ENCODE measurements at places on chromosomes 5 and 9.
A peak's percentile ranks its signal among the peaks of the same experiment; 100 is the strongest.

DNA sequence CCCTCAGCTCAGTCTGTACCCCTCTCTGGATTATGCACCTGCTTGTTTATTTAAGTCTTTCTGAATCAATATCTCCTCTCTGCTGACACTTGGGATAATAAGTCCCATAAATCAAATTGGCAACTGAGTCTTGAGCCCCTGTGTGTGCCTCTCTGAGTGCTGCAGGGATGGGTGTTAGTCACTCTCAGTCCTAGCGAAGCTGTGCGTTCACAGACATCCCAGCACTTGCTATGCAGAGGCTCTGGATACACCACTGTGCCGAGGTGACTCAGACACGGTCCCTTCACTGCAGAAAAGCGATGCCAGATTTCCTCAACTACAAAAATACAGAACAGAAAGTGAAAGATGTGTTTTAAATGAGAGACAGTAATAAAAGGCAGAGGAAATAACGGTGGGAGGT lies 4.1 kb upstream of the KCNMB1 start:
- DNase-seq = no peak

- DNase-seq = no peak
Observed at GRCh38 chr5:128749136-128749898, 211.3 kb upstream of the FBN2 start.

- no peak for DNase-seq
Observed at GRCh38 chr9:101139082-101139481, 110.6 kb downstream of the PLPPR1 start.

- no peak for DNase-seq
Observed at GRCh38 chr9:445033-445432, 230.4 kb downstream of the DOCK8 start.

- peak; percentile 72 for DNase-seq
Observed at GRCh38 chr5:64210866-64211265, 45.2 kb downstream of the RNF180 start.

DNA sequence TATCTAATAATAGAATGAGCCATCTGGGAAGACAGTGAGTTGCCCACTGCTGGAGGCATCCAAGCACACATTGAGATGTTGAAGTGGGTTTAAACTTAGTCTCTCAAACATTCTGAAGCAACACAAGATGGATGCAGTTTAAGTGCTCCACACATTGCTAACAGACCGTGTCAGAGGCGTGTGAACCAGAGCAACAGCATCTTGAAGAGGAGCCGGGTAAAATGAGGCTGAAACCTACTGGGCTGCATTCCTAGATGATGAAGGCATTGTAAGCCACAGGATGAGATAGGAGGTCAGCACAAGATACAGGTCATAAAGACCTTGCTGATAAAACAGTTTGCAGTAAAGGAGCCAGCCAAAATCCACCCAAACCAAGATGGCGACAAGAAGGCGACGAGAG lies 73.5 kb upstream of the TMEM215 start:
- DNase-seq = no peak

GRCh38 chr5:140672455-140673186 lies 755 bp downstream of the DND1 start:
- DNase-seq = no peak

DNA sequence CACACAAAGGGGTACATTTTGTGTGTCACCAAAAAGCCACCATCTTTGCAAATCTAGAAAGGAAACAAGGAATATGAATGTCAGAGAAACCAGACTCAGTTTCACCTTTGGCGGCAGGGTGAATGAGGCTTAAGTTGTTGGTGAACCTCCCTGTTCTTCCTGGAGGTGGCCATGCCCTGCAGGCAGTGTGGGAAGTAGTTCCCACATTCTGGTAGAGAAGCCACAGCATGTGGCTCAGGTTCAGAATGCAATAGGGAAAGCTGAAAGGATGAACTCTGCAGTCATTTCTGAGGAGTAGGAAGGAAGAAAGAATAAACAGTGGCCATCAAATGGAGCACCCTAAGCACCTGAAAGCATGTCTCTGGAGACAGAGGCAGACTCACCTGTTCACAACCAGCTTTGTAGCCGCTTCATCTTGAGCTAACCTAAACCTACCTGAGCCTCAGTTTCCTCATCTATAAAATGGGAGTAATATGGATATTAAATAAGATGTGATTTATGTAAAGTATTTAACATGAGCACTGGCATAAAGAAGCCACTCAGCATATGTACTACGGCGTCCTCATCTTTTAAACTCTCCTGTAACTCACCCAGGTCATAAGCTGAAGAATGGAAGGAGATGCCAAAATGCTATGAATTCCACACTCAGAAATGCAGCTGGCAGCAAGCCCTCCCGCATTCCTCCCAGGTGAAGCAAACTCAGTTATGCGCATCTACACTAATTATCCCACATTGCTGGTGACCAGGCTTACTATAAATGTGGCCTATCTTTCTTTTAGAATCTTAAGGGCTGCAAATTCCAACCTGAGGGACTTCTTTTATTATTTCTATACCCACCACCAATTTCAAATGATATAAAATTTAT lies 86.0 kb downstream of the ZNF608 start:
- DNase-seq = no peak

DNA sequence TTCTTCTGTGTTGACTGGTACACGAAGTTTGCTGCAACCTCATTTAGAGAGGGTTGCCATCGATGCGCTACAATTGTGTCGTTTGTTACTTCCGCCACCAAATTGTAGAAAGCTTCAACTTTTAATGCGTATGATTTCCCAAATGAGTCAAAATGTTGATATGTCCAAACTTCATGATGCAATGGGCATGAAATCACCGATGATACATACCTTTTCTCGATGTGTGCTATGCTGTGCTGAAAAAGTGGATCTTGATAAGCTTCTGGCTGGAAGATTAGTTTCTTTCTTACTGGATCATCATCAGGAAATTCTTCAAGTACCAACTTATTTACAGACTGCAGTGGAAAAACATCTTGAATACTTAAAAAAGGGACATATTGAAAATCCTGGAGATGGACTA lies 65.7 kb downstream of the TMEM38B start:
- peak; percentile 13 for DNase-seq

DNA sequence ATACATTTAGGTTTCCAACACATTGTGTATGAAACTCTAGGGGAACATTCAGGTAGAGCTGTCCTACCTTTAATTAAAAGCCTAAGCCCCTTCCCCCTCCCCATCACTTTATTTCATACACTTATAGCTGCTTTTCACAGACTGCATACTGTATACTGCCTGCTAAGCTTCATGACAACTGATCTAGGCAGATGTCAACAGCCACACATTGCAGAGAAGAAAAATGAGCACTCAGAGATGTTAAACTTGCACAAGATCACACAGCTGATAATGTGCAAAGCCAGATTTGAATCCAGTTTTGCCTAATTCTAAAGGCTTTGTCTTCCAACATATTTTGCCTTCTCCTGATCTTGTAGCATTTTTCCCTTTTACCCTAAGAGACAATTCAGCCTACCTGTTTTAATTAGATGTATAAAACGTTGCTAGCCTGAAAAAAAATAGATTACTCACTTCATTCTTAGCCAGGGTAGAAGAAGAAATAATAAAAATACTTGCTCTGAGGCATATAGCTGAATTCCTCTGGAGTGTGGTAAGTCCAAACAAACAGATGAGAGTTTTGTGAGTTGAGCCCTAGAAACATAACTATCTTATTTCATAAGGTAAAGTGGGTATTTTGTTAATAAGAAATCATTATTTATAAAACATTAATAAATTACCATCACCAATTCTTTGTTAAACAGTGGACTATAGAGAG lies 56.9 kb upstream of the CAST start:
- peak; percentile 46 for DNase-seq

DNA sequence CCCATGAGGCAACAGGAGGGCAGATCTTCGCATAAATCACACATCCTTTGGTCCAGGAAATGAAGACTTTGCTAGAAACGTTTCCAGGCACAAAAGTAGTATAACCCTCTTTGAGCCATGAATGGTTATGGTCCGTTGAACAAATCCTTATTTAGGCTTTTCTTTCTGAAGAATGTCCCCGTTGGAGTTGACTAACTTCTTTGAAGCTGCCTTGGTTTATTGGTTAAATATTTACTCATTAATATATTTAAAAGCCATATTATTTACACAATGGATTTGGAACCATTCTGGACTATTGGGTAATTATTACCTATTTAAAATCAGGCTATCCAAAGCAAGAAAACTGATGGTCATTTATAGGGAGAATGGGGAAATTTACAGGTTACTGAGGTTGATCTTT lies 347.6 kb upstream of the SLC30A5 start:
- DNase-seq = no peak

DNA sequence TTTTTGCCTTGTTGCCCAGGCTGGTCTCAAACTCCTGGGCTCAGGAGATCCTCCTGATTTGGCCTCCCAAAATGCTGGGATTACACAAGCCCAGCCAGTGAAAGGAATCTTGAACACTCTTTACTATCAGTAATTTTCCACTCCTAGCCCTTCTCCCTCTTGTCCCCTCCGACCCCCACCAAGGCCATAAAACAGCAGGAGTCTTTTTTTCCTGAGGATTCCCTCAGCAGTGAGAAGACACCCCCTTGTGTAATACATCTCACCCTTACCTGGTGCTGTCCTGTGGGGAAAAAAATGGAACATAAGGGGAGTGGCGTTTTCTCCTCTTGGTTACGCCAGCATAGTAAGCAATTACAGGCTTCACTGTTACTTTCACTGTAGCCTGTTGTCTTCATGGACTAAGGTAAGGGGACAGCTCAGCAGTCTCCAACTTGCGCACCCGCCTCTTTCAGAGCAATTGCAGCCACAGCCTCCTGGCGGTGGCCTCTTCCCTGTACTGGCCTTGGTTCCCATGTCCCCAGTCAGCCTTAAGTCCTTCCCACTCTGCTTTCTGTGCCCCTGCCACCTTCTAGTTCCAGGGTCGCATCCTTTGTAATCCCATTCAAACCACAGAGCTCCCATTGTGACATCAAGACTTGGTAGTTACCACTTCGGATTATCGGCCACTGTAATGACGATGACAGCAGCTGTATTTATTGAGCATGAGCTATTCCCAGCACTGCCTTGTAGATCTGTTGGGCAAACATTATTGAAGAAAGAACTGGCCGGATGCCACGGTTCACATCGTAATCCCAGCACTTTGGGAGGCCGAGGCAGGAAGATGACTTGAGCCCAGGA lies 10.0 kb downstream of the NAIF1 start:
- peak; percentile 18 for DNase-seq

DNA sequence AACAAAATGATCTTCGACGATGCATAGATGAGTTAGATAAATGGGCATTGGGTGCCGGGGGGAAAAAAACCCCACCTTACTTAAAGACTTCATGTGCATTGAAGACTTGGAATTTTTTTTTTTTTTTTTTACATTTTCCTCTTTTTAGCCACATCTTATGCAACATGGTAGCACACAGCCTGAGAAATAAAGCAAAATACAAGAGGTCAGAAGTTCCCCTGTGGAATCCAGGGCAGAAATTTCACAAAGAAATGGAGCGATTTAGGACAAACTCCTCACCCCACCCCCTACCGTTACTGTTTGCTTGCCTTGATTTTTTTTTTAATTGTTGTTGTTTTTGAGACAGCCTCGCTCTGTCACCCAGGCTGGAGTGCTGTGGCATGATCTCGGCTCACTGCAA lies 153.2 kb downstream of the GOLPH3 start:
- DNase-seq = no peak

DNA sequence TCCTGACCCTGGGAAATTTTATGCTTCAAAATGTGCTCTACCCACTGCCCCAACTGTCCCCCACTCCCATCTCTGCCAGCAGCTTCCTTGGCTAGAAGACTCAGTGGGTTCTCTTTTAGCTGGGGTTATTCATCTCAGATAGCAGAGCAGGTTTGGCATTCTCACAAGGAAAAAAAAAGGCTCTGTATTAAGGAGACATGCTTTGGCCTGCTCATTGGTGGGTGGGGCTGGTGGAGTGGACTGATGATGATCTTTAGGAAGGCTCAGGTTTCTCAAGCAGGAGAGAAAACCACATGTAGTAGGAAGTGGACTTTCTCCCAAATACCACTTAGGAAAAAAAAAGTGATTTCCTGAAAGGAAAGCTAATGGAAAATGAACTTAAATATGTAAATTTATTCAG lies 279.2 kb upstream of the ZNF462 start:
- DNase-seq = no peak

GRCh38 chr9:97440160-97440559 lies 28.3 kb downstream of the TDRD7 start:
- DNase-seq = no peak

DNA sequence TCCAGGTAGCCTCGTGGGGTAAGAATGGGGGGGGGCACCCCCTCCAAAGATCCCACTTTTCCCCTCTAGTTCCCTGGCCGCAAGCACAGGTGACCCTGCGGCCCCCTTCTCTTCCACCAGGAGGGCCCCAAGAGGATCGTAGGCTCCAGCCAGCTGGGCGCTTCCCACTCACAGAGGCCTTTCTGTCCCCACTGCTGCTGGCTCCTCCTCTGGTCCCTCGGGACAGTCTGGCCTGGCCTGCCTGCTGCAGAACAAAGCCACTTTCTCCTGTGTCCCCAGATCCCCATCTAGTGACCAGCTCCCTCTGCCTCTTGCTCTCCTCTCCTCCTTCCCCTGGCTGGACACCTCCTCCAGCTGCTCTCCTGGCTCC lies 534 bp upstream of the SAPCD2 start:
- DNase-seq = no peak

- DNase-seq = no peak
Observed at GRCh38 chr5:10579536-10580521, 16.0 kb downstream of the ANKRD33B start.

DNA sequence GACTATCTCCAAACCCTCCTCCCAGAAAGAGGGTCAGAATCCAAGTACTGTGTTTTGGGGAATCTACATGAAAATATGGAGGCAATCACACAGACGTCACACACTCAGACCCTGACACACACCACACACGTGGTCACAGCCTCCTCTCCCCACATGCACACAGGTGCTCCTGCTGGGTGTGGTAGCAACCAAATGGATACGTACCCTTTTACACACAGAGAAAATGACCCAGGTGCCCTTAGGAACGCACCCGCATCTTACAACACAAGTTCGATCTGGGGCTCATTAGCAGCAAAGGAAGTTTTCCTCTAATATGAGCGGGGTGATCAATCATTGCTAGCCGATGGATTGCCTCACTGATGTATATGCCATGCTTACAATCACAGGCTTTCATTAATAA lies 480.2 kb upstream of the KLF4 start:
- no peak for DNase-seq

DNA sequence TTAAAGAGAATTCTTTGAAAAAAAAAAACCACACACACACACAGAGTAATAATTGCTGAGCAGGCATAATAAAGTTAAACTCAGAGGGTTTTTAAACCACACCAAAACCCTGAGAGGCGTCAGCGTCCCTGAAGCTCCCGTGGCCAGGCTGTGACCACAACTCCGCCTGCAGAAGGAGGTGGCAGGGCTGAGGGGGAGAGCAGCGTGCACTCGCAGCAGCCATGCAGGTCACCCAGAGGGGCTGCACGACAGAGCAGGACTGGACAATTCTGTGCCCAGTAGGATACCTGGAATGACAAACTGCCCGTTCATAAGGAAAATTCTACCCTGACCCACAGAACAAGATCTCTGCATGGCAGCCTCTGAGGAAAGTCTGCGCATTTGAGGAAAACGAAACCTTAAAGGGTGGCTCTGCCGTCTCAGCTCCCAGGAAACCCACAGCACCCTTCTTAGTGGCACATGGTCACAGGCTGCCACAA lies 44.0 kb downstream of the ROR2 start:
- DNase-seq = no peak

GRCh38 chr5:176725521-176726280 lies 78.4 kb downstream of the TSPAN17 start:
- DNase-seq = no peak

- DNase-seq = no peak
Observed at GRCh38 chr9:135397142-135397541, 82.4 kb upstream of the PPP1R26 start.
